HCT116 (cell line): ENCODE measurements at places on chromosomes 1 and 21.

DNA sequence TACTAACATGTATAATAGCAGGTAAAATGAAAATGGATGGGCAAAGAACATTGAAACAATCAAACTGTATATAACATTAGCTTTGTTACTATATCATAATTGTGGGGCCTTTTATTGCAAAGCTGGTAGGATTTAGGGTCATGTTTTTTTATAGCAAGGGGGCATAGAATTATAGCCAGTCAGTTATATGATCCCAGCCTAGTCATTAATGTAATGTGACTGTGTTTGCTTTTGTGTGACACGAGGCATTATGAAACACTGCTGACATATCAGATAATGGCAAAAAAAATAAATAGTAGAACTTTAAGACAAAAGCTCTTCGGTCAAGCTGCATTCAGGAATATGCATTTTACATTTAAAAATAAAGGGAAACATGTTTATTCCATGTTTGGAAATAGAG is 81.3 kb upstream of the ZNF281 start:
- DNase-seq, result no peak

DNA sequence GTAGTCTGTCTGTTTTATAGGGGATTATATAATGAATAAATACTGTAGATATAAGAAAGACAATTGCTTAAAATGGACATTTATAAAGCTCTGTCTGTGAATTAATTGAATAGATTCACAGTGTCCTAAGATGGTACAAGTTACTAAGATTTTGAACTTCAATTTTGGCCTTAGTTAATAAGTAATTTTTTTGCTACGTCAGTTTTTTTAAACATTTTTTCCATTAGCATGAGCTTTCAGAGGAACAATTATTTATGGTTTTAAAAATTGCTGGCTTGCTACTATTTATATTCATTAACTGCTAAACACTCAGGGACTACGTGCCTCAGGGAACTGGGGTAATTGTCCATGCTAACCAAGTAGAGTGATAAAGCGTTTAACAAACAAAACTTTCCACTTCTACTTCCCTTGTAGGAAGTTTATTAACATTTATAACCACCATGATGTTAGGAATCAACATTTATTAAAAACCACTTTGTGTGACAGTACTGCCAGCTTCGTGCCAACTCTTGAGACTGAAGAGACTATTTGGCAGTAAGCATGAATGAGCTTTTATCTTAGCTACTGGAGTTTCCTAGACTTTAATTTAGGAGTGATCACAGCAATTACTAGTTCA is 65.4 kb upstream of the PTGS2 start:
- DNase-seq, result no peak

DNA sequence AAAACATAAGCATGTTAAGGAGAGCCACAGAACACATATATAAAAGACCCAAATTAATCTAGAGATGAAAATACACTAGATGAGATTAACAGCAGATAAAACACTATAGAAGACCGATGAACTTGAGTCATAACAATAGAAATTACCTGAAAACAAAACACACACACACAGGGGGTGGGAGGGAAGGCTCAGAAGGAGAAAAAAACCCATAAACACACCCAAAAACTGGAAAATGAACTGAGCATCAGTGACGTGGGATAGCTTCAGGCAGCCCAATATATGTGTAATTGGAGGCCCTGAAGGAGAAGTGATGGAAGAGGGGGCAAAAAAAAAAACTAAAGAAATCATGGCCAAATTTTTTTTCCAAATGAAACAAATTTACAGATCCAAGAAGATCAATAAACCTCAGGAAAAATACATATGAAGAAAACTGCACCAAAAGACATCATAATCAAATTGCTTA is 11.4 kb downstream of the ALDH9A1 start:
- DNase-seq, result no peak

GRCh38 chr21:46438241-46438640 is 20.4 kb upstream of the DIP2A start:
- no peak for DNase-seq

GRCh38 chr1:41542196-41542930 is 57.9 kb upstream of the EDN2 start:
- DNase-seq, result no peak

DNA sequence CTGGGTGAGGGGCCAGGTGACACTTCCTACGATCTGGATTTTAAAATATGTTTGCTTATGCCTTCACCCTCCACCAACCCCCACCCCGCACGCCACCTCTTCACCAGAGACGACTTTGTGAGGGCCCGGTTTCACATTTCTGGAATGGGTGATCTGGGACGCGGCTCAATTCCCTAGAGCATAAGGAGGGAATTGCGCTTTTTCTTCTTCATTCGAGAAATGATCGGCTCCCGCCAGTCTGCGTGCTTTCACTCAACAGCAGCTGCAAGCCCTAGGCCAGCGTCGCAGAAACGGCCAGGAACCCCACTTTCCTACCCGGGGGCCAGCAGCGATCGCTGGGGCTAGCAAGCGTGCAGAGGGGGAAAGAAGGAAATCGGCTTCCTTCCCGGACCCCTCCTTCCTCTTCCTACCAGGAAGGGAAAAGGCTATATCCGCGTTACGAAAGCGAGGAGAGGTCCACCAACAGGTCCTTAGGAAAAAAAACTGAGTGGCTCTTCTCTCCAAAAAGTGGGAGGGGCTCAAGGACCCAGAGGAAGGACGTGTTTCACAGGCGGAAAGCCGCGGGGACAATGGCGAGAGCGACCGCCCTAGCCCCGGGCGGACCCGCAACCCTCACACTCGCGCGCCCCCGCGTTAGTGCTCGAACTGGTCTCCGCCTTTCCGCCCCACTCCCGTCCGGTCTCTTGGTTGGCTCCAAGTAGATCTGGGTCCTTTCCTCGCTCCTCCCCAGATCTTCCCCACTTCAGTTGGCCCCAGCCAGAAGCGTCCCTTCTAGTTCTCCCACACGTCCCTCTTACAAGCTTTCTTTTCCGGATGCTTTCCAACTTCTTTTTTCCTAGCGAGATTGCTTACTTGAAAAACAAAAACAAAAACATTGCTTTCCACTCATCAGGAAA is 1.1 kb upstream of the ADAMTS1 start:
- DNase-seq, result no peak
